Stimulated activated CD4-positive, alpha-beta T cell treated with anti-CD3 and anti-CD28 coated beads, Interleukin-12 subunit alpha, Interleukin-12 subunit beta, amount 100 ng/mL, for 4 hours (primary cell): ENCODE measurements at places on chromosomes 1 and 21.

DNA sequence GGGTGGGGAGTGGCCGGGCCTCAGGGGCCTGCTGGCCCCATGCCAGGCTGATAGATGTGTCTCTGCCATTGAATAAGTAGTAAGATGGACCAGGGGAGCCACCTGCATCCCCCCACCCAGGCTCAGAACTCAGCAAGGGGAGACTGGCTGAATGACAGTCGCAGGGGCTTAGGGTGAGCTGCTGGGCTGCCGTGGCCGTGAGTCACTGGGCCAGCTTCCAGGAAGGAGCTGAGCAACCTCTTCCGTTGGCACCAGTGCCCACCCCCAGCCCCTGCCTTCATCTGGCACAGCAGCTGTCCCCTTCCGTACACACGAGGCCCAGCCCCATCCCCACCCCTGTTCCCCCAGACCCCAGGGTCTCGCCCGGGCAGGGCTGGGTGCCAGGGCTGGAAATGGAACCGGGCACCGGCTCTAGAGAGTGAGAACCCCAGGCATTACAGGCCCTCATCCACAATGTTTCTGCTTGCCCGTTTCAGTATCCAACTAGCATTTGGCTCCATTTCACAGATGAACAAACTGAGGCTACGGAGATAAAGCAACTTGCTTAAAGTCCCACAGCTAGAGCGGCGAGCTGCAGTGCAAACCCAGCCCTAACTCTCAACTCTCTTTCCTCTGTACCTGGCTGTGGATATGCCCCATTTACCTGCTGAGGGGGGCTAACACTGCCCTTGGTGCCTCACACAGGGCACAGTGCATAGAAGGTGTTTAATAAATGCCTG, 10.2 kb downstream of the WNT4 start:
- no peak for DNase-seq

DNA sequence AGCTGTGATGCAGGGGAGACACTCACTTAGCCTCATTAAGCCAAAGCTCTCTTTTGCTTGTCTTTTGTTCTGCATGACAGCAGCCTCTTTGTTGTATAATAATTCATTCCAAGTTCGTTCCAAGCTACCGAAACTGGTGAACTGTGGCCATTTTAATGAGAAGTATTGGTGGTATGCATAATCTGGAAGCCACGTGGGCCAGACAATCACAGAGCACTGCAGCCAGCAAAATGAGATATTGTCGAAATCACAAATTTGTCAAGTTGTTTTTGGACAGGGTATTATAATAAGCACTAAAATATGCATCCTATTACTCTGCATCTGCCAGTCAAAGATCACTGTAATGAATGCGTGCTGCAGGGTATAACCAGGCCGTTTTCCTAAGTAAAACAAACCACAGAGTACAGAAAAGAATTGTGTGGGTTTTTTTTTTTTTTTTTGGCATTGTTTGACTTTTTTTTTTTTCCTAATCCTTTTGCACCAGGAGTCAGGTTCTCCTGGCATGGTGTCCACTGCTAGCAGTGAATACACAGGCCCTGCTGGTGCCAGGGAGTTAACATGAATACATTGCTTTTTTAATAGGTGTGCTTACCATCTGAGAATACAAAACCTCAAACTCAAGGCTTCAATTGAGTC, 423.9 kb downstream of the PTBP2 start:
- DNase-seq = no peak

- no peak for DNase-seq
Measured at GRCh38 chr21:37342046-37342632, 24.4 kb upstream of the DYRK1A start.

- no peak for DNase-seq
Measured at GRCh38 chr21:45366931-45367401, 38.0 kb upstream of the COL18A1 start.

- no peak for DNase-seq
Measured at GRCh38 chr1:32231843-32232432, 9.7 kb downstream of the EIF3I start.

GRCh38 chr1:172826096-172826741, 167.3 kb downstream of the FASLG start:
- no peak for DNase-seq
